Foreskin keratinocyte (primary cell): ENCODE measurements at places on chromosomes 16 and 17. TPM values are rescaled to one million over a fixed set of nuclear protein-coding genes. Genes with fewer than 3 reads are reported as not detected.

Gene DPEP2NB
- not detected in 2 replicates for total RNA-seq

Gene AANAT
- not detected in 2 replicates for total RNA-seq

Gene PHF23
- total RNA-seq: 49.1 and 51.2 TPM in 2 replicates

Gene RASD1
- total RNA-seq: 0.10 and 0.11 TPM in 2 replicates

Gene SEPTIN1
- 0.14 TPM in 1 of 2 replicates, not detected in the other for total RNA-seq
